ENCODE measurements at places on chromosomes 11 and 22.

GRCh38 chr11:10390375-10390774, 64.7 kb upstream of the AMPD3 start:
- no peak for DNase-seq

DNA sequence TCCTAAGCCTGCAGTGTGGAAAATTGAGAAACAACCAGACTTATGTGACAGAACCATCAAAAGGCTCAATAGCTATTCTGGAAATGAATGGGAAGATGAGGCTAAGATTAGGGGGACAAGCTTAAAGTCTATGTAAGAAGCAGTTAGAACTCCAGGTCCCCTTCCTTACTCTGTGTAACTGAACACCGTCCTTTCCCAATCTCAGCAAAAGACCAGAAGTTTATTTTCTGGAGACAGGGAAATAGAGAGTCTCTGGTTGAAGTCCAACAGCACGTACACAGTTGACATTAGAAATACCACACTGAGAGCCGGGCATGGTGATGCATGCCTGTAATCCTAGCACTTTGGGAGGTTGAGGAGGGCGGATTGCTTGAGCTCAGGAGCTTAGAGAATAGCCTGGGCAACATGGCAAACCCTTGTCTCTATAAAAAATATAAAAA, 93.9 kb downstream of the CD44 start:
- DNase-seq, result no peak

- DNase-seq, result no peak
These were observed 60.7 kb downstream of the MCM5 start for GRCh38 chr22:35460688-35461087.

DNA sequence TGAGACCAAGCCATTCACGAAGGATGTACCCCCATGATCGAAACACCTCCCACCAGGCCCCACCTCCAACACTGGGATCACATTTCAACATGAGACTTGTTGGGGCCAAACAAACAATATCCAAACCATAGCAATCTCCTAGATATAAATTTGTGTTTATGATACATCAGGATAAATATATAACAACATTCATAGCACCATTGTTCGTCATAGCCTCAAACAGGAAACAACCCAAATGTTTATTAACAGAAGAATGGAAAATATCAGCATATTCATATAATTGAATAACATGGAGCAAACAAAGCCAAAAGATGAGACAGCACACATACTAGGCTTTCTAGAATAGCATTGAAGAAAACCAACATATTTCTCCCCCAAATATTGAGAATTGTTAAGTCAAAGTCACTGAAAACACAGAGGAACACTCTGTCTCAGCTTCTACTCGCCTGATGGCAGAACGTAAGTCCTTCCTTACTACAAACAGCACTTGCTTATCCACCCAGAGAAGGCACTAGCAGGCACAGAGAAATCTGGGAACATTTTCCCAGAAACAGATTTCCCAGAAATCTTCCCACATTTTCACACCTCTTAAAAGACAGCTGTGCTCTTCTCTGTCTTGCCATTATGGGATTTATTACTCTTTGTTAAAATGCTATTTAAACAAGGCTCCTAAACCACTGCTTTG, 8.1 kb upstream of the GDPD4 start:
- DNase-seq, result no peak

GRCh38 chr11:28529046-28529445, 420.9 kb downstream of the METTL15 start:
- DNase-seq, result no peak

DNA sequence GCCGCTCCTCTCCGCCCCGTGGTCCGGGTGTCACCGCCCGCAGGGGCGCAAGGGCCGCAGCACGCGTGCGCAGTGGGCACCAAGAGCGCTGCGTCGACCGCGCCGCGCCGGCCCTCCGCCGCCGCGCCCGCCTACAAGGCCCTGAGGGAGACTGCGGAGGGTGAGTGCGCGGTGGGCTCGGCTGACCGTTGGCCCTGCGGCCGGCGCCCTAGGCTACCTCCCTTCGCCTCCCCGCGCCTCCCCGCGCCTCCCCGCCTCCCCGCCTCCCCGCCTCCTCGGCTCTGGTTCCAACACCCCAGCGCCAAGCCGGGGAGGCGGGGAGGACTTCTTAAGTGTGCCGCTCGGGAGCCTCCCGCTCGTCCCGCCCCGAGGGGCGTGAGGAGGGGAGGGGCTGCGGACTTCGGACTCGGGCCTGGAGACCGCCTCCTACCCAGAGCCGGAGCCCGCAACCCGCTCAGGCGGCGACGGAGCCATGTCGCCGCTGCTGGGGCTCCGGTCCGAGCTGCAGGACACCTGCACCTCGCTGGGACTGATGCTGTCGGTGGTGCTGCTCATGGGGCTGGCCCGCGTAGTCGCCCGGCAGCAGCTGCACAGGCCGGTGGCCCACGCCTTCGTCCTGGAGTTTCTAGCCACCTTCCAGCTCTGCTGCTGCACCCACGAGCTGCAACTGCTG, at the start of gene AQP11:
Gene AQP11, plus strand, starts transcription at position 433 of the 673 bp plus-strand sequence. Its CDS starts 40 bp downstream, at position 473.
- DNase-seq, result no peak

GRCh38 chr22:49721211-49721763, 106.4 kb downstream of the BRD1 start:
- DNase-seq, result no peak

DNA sequence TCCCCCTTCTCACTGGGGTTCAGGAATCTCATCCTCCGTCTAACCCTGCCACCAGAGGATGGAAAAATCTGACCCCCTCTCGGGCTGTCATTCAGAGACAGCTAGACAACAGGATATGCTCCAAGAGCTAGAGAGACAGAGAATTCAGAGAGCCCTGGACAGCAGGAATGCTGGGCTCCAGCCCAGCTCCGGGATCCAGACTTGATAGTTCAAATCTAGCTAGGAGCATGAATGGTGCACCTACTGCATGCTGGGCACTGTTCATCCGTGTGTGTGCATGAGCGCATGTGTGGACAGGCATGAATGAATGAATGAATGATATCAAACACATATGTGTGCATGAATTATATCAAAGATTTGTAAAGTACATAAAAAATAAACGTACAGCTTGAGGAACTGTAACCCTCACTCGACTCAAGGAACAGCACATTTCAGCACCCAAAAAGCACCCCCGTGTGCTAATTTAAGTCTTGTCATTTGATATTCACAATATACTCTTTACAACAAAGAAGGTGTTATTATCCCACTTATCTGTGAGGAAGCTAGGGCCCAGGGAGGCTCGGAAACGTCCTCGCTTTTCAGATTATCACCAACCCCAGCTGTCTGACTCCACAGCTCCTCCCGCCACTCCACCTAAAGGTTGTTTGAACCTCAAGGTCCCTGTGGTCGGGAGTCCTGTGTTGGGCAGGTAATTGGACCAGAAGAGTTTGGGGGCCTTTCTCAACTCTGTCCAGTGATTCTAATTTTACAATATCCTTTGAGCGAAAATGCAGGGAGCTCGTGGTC, 640 bp upstream of the VSIG10L2 start:
- no peak for DNase-seq

DNA sequence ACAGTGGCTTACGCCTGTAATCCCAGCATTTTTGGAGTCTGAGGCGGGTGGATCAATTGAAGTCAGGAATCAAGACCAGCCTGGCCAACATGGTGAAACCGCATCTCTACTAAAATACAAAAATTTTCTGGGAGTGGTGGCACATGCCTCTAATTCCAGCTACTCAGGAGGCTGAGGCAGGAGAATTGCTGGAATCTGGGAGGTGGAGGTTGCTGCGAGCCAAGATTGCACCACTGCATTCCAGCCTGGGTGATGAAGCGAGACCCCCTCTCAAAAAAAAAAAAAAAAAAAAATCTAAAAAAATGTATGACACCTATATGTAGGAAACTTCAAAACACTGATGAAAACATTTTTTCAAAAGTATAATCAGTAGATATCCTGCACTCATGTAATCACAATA, 242.7 kb upstream of the CHORDC1 start:
- DNase-seq, result no peak

All from stimulated activated CD4-positive, alpha-beta T cell treated with anti-CD3 and anti-CD28 coated beads, Interleukin-1b, Interleukin-23, amount 100 ng/mL, for 1 hour (primary cell).